ENCODE measurements at places on chromosomes 12 and 14.

GRCh38 chr12:95546491-95546813 is 4.8 kb downstream of the USP44 start:
- DNase-seq: no peak

- no peak for DNase-seq
Observed at GRCh38 chr14:26170885-26171284, 426.9 kb downstream of the NOVA1 start.

GRCh38 chr12:95304673-95305198 is 87.1 kb downstream of the VEZT start:
- DNase-seq: no peak

DNA sequence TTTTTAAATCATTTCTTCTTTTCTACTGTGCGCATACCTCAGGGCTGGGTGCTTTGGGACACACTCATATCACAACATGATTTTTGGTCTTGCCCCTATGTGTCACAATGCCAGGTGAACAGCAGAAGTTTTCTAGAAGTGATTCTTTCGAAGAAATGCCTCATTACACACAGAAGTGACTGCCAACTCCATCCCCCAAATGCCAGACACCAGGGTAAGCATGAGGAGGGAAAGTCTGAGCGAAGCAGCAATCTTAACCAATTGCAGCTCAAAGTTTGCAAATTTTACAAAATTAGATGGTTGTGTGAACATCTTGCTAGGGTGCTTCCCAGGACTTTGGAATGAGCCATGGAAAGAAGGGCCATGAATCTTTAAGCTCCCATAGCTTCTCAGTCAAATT is 87.3 kb upstream of the PLEKHA5 start:
- DNase-seq: no peak

DNA sequence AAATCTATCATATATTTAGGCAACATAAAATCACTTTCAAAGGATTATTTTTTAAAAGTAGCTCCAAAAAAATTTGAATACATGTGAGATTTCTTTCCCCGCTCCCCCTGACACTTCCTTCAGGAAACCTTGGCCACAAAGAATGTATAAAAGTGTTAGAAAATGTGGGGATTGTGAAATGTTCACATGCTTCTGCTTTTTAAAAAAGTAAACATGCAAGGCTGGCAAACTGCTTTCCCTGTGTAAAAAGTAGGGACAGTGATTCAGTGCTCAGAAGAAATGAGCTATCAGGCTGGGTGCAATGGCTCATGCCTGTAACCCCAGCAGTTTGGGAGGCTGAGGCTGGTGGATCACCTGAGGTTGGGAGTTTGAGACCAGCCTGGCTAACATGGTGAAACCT is 26.6 kb downstream of the MBIP start:
- DNase-seq: no peak

- DNase-seq: no peak
Observed at GRCh38 chr12:117141097-117141898, 42.1 kb upstream of the TESC start.

DNA sequence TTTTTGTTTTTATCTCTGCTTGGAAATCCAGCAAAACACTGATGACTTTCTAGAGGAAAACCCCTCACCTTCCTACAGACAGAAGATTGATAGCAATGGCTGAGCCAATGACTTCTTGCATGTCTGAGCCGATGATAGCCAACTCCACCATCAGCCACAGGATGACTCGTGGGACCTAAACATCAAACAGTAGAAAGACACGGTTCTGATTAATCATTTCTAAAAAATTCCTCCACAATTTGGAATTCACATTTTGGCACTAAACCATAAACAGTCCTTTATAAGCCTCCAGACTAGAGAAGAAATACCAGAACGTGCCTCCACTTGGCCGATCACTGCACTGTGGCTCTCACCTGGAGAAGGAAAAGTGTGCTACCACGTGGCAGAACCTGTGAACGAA is 25.9 kb downstream of the SLC11A2 start:
- no peak for DNase-seq

DNA sequence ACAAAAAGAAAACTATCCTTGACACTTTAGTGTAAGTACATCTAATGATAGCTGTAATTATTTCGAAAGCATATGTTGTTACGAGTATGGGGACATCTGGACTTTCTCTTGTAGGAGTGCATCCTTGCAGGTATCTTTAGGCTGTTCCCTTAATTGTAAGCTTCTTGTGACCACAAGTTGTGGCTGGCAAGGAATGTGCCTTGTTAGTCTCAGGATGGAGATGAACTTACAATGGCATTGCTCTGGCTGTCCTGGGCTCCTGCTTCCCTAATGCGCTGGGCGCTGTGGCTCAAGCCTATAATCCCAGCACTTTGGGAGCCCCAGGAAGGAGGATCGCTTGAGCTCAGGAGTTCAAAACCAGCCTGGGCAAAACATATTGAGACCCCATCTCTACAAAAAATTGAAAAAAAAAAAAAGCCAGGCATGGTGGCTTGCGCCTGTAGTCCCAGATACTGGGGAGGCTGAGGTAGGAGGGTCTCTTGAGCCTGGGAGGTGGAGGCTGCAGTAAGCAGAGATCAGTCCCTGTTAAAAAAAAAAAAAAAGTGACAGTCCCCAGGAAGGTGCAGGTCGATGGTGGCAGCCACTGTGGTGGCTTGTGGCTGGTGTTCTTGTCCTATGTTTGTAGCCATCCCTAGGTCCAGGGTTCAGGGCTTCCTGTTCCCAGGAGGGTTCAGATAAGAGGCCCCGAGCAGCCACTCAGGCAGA is 23.7 kb upstream of the PPP1R13B start:
- DNase-seq: no peak

- no peak for DNase-seq
Observed at GRCh38 chr12:9731797-9732196, 1.1 kb downstream of the CLECL1 start.

- no peak for DNase-seq
Observed at GRCh38 chr12:88865537-88865936, 285.3 kb upstream of the KITLG start.

DNA sequence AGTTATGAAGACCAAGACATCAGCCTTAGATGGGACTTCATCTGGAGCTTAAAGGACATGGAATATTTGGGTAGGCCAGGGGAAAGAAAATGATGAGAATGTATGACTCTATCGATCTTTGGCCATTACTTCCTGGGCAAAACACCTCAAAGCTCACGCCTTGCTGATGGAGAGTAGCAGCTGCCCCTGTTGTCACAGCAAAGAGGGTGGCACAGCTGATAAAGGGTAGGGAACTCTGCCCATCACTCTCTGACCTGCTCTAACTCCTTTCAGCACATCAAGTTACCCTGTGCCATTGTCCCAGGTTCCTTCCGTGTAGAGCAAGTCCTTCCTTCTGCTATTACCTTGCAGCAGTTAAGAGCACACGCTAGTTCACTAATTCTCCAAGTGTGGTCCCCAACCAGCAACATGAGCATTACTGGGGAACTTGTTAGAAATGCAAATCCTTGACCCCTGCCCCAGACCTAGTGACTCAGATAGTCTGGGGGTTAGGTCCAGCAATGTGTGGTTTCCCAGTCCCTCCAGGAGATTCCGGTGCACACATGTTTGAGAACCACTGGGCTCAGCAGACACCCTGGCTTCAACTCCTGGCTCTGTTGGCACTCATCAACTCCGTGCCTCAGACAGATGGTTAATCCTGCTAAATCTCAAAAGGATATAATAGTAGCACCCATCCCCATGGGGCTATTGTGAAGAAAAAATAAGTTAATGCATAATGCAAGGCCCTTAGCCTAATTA is 93.7 kb upstream of the EEA1 start:
- no peak for DNase-seq

GRCh38 chr12:104482748-104483147 is 26.0 kb downstream of the CHST11 start:
- DNase-seq: no peak

- DNase-seq: no peak
Observed at GRCh38 chr12:120956579-120957300, 21.6 kb upstream of the HNF1A start.

GRCh38 chr12:50088577-50089335 is 3.6 kb downstream of the SMARCD1 start:
- DNase-seq: no peak

DNA sequence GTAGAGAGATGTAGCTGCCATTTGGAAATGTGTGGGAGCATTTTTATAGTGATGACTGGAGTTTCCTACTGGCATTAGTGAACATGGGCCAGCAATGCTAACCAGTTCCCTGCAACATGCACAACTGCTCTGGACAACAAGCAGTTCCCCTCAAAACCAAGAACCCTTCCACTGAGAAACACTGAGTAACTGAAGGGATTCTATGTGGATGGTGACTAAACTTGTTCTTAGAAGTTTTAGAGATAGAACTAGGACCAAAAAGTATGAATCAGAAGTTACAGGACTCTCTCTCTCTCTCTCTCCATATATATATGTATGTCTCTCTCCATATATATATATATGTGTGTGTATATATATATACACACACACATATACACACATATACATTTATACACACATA is 7.9 kb downstream of the SERPINA10 start:
- no peak for DNase-seq

DNA sequence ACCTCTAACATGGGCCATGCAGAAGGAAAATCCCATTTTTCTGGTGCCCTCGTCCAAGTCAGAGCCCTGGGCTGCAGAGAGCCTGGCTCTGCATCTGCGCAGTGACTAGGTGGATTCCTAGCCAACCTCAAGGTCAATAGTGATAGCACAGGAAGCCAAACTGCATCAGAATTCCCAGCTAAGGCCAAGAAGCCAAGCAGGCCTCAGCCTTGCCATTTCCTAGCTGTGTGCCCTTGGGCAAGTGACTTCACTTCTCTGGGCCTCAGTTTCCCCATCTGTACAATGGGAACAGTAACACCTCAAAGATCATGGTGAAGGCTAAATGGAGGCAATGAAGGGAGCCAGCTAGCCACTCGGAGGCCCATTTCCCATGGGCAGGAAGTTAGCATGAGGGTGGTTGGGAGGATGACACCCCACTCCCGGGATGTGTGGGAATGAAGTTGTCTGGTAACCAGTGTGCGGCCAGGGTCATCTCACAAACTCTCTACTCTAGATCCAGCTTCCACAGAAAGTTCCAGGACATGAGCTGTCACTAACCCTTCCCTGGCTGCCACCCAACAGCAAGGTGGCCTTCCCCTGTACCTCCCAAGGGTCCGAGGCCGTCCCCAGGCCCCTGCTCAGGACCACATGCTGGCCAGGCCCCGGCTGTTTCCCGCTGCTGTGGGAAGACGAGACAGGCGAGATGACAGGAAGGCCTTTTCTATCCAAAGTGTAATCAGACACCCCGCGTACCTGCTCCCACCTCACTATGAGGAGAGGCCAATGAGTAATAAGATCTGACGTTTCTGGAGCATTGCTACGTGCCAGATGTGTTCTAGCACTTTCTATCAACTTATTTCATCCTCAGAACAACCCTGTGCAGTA is 125.7 kb downstream of the SCARB1 start:
- DNase-seq: no peak

DNA sequence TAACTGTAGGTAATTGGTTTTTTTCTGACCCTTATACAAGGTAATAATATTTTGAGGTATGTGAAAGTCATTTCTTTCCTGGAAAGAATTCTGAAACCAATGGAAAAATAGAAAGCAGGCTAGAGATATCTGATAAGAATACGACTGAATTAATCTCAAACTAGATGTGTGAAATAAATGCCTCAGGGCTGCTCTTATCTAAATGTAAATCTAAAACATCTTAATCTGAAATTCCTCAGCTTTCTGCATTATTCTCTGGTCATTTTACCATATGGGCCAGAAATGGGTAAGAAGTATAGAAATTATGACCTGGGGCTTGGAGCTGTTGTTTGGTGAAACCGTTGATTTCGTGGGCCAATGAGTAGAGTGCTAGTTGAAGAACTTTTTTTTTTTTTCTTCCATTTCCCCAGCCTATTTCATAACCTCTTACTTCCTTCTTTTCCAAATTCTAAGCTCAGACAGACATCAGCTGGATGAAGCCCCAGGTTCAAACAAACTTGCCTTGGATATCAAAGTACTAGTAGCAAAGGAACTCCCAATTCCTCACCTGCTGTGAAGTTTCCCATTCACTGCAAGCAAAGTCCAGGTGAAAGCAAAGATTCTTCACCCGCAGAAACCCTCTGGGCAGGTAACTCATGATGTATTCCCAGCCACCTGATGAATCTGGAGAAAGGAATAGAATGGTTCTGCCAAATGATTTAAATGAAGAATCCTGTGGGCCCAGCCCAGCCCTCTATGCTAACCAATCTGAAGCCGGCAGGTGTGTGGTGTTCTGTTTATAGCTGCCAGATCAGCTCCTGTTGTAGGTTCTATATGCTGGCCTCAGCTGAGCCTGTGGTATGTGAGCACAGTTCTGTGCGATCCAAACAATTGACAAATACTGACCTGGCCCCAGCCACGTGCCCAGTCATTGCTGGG is 9.7 kb upstream of the FOS start:
- no peak for DNase-seq

- DNase-seq: no peak
Observed at GRCh38 chr12:61891632-61892031, 368.6 kb upstream of the USP15 start.

- no peak for DNase-seq
Observed at GRCh38 chr14:76322594-76323220, 53.2 kb upstream of the ESRRB start.

DNA sequence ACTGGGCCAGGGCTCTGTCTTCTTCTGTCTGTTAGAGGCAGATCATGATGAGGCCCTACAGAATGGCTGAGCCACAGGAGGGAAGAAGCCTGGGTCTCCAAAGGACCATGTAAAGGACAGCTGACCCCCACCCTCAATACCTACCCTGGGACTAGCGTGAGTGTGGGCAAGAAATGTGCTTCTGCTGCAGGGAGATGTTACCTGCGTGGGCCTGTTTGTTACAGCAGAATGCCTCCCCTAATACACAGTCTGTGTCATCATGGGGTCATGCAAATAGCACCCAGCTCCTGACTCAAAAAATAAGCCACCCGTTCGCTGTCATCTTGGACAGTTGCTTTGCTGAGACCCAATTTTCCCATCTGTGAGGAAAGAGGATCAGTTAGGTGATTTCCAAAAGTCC is 90.6 kb downstream of the CALM1 start:
- DNase-seq: no peak

- no peak for DNase-seq
Observed at GRCh38 chr12:106987846-106988245, 900 bp upstream of the MTERF2 start.

DNA sequence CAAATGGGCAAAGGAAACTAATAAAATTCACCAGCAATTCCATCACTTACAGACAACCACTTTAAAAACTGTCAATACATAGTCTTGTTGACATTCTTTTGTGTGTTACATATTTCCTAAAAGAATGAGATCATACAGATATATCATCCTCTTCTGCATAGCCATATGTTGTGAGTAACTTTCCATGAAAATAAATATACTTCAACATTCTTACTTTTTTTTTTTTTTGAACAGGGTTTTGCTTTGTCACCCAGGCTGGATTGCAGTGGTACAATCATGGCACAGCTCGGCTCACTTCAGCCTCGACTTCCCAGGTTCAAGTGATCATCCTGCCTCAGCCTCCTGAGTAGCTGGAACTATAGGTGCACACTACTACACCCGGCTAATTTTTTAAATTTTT is 20.9 kb downstream of the ZC2HC1C start:
- no peak for DNase-seq

DNA sequence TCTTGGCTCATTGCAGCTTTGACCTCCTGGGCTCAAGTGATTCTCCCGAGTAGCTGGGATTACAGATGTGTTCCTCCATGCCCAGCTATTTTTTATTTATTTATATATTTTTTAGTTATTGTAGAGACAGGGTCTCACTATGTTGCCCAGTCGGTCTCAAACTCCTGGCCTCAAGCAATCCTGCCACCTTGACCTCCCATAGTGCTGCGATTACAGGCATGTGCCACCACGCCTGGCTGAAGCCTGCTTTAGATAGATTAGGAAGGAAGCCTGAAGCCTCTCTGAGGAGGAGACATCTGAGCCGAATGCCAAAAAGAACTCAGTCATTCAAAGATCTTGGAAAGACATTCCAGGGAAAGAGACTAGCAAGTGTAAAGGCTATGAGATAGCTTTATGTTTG is 10.2 kb downstream of the INHBC start:
- no peak for DNase-seq
